ENCODE measurements at places on chromosomes 12 and 14. TPM values are rescaled to one million over a fixed set of nuclear protein-coding genes. Genes with fewer than 3 reads are reported as not detected.

- no peaks in the 10 kb centered on the region for H3K36me3 ChIP-seq
- H3K27me3 ChIP-seq = no peaks in the 10 kb centered on the region
- no peaks in the 10 kb centered on the region for H3K4me1 ChIP-seq
- H3K4me3 ChIP-seq = no peak overlapping the region
- no peak overlapping the region for H3K27ac ChIP-seq
Observed at GRCh38 chr12:66323017-66323416, 20.7 kb downstream of the HELB start.

DNA sequence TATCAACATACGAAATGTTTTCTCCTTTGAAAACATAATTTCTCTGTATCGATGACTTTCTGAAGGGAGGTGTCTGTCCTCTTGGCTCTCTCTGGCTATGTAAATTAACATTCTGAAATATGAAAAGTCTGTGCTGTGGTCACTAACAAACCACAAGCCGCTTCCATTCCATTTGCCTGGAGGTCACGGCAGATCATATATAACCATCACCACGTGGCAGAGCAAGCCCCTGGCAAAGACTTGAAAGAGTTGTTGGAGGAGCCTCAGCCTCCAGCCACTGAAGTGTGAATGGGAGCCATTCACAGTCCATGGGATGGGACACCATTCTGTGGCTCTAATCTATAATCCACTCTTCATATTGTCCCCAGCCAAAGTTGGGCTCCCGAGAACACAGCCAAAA lies 39.6 kb downstream of the CDKL1 start:
- 0 out of 2 replicates have a peak, but pooled peaks cover 6% of the 10 kb centered on the region for H3K4me1 ChIP-seq
- H3K27ac ChIP-seq = no peak overlapping the region
- no peak overlapping the region for H3K4me3 ChIP-seq
- no peaks in the 10 kb centered on the region for H3K27me3 ChIP-seq
- no peaks in the 10 kb centered on the region for H3K36me3 ChIP-seq

DNA sequence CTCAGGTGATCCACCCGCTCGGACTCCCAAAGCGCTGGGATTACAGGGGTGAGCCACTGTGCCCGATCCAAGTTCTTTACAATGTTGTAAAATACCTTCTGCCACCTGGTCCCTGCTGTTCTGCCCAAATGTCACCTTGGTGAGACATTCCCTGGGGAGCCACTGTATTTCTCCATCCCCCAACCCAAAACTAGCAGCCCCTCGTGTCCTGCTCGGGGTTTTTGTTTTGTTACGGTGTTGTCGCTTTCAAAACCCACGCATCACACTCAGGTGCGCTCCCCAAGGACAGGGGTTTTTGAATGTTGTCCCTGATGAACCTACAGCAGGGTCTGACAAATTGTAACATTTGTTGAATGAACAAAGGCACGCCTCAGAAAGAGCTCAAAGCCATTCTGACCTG lies 37.4 kb downstream of the CAMKK2 start:
- no peak overlapping the region for H3K27ac ChIP-seq
- H3K36me3 ChIP-seq = 0 out of 2 replicates have a peak, but pooled peaks cover 3% of the 10 kb centered on the region
- no peaks in the 10 kb centered on the region for H3K27me3 ChIP-seq
- no peaks in the 10 kb centered on the region for H3K4me1 ChIP-seq

DNA sequence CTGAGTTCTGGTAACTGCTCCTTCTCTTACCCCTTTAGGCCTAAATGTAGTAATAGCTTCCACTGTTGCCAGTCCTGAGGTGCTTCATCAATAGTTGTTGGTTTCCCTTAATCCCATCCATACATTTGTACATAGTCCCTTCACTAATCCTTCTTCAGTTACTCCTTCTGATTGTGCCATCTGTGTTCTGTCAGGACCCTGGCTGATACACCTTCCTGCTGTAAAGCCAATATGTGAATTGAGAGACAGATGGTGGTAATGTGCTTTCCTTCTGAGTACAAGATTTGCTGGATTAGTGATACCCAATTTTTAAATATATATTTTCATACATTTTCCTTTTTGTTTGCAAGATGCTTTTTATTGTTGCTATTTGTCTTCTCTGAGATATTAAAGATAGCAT lies 66.4 kb downstream of the OTOGL start:
- no peak for DNase-seq
- H3K4me3 ChIP-seq = no peak overlapping the region
- no peaks in the 10 kb centered on the region for H3K4me1 ChIP-seq
- no peaks in the 10 kb centered on the region for H3K27me3 ChIP-seq
- no peaks in the 10 kb centered on the region for H3K36me3 ChIP-seq

DNA sequence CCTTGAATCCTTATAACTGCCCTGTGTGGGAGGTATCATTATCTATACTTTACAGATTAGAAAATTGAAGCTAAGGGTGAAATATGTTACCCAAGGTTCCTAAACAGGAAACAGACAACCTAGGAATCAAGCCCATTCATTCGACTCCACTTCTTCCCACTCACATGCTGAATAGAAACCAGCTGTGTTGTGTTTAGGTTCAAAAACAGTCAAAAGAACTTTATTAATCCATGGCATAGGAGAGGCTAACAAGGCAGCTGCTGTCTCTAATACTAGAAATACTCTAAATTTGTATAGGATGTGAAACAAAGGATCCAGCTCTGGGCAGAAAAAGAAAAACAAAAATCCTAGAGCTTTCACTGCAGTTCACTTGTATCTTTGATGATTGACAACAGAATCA lies 9.9 kb downstream of the AMDHD1 start:
- H3K36me3 ChIP-seq = no peaks in the 10 kb centered on the region
- H3K4me3 ChIP-seq = no peak overlapping the region
- no peak overlapping the region for H3K27ac ChIP-seq
- H3K4me1 ChIP-seq = no peaks in the 10 kb centered on the region
- H3K27me3 ChIP-seq = no peaks in the 10 kb centered on the region
- no peak for DNase-seq

GRCh38 chr14:99481745-99482099 lies 513 bp downstream of the CCNK start:
- H3K27ac ChIP-seq = peak overlapping the region; percentile 72
- no peaks in the 10 kb centered on the region for H3K36me3 ChIP-seq
- no peak for DNase-seq
- H3K27me3 ChIP-seq = no peaks in the 10 kb centered on the region

GRCh38 chr12:110844131-110844530 lies 2.7 kb upstream of the CCDC63 start:
- H3K27ac ChIP-seq = no peak overlapping the region
- no peak overlapping the region for H3K4me3 ChIP-seq
- DNase-seq = no peak
- H3K36me3 ChIP-seq = no peaks in the 10 kb centered on the region
- H3K4me1 ChIP-seq = no peaks in the 10 kb centered on the region

The CISTR gene
- not detected for total RNA-seq

The STXBP6 gene
- 10.0 TPM for total RNA-seq

The PGF gene
- total RNA-seq = 11.7 TPM

The DNAJC22 gene
- total RNA-seq = 4.7 TPM
